ENCODE measurements at places on chromosomes 11 and 22.

- no peak for DNase-seq
Observed at GRCh38 chr11:211295-211694, 3.8 kb downstream of the RIC8A start.

- DNase-seq = no peak
Observed at GRCh38 chr11:76578654-76579055, 91.9 kb downstream of the LRRC32 start.

GRCh38 chr11:133501643-133502539, 30.4 kb downstream of the OPCML start:
- DNase-seq = no peak

DNA sequence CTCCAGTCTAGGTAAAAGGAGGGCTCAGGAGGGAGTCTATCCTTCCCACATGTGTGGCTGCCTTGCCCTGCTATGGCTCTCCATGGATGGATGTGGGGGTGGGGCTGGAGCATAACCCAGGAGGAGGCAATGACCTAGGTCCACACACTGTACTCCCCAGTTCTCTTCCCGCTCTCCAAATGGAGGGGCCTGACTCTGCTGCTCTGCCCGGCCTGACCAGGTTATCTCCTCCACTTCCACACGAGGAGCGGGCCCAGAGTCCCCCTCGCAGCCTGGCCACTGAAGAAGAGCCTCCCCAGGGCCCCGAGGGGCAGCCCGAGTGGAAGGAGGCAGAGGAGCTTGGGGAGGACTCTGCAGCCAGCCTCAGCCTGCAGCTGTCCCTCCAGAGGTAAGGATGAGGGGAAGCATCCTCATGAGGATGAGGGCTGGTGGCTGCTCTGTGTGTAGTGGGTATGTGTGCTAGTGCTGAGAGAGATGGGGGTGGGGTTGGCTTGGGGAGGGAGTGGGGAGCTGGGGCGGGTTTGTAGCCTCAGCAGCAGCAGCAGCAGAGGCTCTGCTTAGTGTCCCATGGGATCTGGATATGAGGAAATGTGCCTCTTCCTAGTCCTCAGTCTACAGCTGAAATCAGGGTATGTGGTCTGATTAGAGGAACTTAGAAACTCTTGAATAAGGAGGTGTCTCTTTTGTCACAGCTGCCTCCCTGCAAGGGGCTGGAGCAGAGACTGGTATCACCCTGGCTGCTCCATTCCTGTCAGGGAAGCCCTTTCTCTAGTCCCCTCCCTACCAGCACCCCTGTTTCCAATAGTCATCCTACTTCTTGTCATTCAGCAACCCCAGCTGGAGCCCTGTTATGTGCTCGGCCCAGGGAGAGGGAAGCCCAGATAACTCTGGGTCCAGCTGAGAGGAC, 54.1 kb downstream of the CEP164 start:
- no peak for DNase-seq

Measured in choroid plexus epithelial cell (primary cell).